ENCODE measurements at places on chromosomes 12 and 14. TPM values are rescaled to one million over a fixed set of nuclear protein-coding genes. Genes with fewer than 3 reads are reported as not detected.

DNA sequence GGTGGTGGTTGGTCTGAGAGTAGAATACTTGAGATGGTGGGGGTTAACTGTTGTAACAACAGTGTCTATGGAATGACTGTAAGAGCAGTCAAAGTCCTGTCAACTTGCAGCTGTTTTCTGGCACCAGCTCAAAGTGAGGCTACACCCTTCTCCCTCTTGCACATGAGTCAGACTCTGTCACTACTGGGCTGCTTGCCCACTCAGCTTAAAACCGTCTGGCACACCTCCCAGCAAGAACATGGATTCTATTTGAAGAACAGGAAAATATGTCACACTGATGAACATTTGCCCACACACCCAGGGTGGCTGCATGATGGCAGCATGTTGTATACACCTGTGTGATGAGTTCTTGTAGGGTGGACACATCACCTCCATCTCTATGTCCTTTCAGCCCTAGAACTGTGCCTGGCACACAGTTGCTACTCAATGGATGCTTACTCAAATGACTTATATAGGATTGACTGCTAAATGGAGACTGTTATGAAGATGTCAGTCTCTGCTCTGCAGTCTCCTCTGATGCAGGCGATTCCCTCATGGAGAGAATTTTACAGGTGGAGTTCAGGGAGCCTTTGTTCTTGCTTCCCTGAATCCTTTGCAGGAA lies 19.3 kb upstream of the SERPINA6 start:
- DNase-seq = peak; percentile 96

- DNase-seq = no peak
These were observed 568 bp upstream of the SIVA1 start for GRCh38 chr14:104752423-104752734.

- no peak for DNase-seq
These were observed 9.3 kb upstream of the C12orf43 start for GRCh38 chr12:121025442-121026226.

DNA sequence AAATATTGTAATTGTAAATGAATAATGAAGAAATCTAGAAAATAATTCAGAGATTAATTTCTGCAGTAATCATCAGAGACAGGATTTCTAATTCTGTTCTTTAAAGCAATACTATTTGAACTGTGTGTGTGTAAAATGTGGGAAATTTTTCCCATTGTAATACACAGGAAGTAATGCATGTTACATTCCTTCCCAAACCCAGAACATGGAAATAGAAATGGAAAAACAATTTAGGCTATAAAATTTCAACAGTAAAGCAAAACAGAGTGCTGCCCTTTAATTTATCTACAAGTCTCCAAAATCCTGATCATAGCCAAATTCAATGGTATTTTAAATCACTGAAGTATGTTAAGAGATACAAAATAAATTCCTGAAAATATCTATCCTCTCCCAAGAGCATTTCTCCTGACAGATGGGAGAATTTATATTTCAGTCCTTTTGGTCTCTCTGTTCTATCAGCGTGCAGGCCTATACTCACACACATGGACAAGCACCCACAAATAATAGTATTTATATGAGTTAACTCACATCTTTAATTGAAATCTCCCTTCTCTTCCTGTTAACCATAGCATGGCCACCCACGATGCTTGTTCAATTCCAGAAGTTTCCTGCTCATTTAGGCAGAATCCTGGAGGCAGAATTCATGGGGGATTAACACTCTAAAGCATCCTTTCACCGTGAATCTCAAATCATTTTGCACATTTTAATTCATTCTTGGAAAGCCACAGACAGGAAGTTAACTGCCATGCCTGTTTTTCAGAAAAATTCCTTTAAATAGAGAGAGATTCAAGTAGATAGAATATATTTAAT lies 1465.4 kb upstream of the FLRT2 start:
- no peak for DNase-seq

DNA sequence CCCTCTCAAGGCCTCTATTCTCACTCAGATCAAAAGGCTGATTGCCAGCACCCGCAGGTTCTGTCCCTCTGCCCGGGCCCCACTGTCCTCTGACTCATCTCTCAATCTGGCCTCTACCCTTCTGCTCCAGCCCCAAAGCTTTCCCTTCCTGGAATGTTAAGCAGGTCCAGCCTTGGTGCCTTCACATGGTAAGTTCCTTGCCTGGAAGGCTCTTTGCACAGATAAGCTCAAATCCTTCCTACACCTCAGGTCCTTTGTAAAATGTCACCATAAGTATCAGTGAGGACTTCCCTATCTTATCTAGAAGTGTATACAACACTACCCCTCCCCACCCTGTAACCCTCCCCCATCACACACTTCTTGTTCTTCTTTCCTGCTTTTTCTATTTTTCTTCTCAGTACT lies 22.2 kb downstream of the LPCAT3 start:
- peak; percentile 75 for DNase-seq

DNA sequence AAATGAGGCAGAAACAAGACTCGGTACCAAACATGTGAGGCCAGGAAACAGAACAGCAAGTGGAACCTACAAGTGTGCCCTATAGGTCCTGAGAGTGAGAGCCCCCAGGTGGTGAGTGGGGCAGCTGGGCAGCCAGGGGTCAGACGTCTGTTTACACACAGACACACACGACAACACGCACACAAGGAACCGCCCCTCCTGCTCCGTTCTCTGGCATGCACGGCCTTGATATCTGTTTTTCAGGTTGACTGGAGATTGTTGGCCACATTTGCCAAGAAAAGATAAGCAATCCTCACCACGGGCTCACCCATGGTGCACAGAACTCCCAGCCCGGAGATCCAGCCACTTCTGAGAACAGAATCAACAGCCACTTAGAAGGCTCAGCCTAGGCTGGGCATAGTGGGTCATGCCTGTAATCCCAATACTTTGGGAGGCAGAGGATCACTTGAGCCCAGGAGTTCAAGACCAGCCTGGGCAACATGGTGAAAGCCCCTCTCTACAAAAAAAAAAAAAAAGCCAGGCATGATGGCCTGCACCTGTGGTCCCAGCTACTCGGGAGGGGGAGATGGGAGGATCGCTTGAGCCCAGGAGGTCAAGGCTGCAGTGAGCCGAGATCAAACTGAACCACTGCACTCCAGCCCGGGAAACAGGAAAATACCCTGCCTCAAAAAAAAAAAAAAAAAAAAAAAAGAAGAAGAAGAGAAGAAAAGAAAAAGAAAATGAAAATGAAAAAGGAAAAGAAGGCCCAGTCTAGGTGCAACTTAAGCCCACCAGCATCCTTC lies 19.4 kb upstream of the EIF5 start:
- DNase-seq = no peak

DNA sequence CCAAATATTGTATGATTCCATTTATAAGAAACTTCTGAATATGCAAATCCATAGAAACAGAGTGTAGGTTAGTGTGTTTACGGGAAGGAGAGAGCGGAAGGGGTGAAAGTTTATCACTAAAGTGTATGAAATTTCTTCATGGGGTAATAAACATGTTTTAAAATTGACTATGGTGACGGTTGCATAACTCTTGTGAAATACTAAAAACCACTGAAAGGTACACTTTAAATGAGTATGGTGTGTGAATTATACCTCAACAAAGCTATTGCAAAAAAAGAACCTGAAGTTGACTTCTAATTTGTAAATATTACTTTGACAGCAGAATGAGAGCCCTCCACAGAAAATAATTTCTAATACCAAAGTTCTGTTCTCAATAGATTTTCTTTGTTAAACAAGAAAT lies 47.1 kb downstream of the ATG2B start:
- no peak for DNase-seq

DNA sequence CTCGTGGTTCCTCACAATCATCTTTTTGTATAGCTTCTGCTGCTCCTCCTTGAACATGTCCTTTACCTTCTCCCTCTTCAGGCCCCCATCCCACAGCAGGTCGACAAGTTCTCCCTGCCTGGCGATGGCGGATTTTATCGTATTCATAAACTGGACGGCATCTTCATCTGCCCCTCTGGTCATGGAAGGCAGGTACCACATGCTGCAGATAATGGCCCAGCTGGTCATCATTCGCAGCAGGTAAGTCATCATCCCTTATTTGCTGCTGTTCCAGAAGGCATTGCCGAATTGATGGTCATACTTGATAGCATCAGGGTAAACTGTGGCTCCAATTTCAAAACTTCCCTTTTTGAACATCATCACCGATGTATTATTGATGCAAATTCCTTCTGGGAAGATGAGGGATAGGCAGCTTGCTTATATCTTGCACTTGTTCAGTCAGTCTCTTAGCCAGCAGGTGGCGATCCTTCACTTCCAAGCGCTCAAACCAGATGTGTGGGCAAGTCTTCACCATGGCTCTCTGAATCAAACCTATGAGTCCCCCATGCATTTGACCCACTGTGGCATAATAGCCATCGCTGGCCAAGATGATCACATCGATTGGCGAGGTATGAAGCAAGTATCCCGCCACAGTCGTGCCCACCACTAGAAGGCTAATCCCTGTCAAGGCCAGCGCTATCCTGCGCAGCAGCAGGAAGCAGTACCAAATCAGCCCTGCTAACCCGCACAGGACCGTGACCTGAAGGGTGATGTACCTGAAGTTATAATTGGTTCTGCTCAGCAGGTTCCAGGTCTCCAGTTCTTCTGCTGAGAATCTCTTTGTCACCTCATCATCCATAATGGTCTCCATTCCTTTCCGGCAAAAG lies 381.5 kb upstream of the STXBP6 start:
- DNase-seq = no peak

- no peak for DNase-seq
These were observed 64.5 kb downstream of the TESC start for GRCh38 chr12:117034701-117035151.

- DNase-seq = no peak
These were observed 25.9 kb downstream of the ACTN1 start for GRCh38 chr14:68953196-68953555.

- DNase-seq = peak; percentile 94
These were observed 5.7 kb upstream of the ATG101 start for GRCh38 chr12:52063981-52064649.

DNA sequence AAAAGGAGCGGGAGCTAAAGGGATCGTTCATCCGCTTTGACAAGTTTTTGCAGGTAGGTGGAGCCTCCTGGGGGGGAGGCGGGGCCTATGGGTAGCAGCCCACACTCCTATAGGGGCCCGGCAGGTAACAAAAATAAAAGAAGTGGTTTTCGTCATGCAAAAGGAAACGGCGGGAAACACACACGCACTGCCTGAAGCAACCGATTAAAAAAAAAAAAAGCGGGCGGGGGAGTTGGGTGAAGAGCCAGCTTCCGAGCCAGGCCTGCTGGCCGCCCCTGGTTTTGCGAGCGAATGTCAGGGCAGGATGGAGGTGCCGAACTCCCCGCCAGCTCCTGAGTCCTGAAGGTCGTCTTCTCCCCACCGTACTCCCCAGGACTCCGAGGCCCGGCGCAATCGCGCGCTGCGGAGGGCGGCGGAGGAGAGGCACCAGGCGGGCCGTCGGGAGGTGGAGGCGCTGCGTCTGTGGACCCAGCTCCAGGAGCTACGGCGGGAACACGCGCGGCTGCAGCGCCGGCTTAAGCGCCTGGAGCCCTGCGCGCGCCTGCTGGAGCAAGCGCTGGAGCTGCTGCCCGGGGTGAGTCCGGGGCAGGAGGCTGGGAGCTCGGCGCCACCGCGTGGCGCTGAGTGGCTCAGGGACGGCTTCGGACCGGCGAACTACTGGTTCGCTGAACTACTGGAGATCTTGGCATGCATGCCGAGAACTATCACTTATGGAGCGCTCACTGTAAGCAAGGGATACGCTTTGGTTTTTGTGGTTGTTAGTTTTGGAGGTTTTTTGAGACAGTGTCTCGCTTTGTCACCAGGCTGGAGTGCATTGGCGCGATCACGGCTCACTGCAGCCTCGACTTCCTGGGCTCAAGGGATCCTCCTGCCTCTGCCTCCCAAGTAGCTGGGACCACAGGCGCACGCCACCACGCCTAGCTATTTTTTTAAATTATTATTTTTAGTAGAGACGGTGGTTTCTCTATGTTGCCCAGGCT lies 3.6 kb downstream of the CFAP73 start:
- peak; percentile 53 for DNase-seq

GRCh38 chr12:54386403-54387113 lies 2.0 kb upstream of the ZNF385A start:
- DNase-seq = no peak

GRCh38 chr12:131827961-131828534 lies at the start of gene MMP17:
MMP17 (plus strand) TSS chr12:131828393; CDS start chr12:131828495, 102 bp downstream.
- DNase-seq = peak; percentile 51

- no peak for DNase-seq
These were observed 354.2 kb downstream of the TMEM121 start for GRCh38 chr14:105880616-105881015.

DNA sequence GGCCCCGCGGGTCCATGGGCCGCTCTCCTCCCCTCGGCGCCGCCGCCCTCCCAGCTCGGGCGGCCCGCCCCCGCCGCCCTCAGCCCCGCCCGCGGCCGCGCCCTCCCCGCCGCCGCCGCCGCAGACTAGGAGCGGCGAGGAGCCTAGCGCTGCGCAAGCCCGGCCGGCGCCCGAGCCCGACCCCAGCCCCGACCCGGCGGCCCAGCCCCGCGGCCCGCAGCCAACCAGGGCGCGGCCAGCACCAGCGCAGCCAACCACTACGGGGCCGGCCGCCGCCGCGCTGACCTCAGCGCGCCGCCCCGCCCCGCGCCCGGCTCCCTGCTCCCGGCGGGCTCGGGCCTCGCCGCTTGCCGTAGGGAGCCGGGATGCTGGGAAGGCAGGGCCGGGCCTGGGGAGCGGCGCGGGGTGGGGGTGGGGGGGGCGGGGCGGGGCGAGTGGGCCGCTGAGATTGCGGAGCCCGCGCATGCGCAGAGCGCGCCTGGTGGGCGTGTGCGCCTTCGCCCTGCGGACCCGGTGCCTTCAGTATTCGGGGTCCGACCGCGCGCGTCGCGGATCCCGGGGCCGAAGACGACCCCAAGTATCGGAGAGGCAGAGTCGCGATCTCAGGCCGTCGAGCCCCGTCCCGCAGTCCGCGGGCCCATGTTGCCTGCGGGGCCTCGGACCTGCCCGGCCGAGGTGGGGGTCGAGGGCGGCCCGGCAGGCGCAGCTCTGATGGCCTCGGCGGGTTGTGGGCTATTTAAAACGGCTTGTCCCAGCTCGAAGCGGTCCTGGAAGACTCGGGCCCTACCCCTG lies at the start of gene CDC42BPB:
CDC42BPB (minus strand) TSS at position 178 of the 792 bp plus-strand sequence. CDS start 376 bp downstream, outside the sequence.
- DNase-seq = peak; percentile 87

GRCh38 chr14:94572637-94573303 lies 8.5 kb upstream of the SERPINA5 start:
- DNase-seq = no peak

GRCh38 chr12:6615802-6616201 lies 8.6 kb upstream of the CHD4 start:
- DNase-seq = no peak

- no peak for DNase-seq
These were observed 739.6 kb upstream of the TBX3 start for GRCh38 chr12:115423546-115423987.

- DNase-seq = no peak
These were observed 118.8 kb downstream of the TSPAN9 start for GRCh38 chr12:3195859-3196483.

The SUSD6 gene
- total RNA-seq = 6.8 TPM

The MIPOL1 gene
- total RNA-seq = 12.4 TPM

The CFAP54 gene
- 1.1 TPM for total RNA-seq

The LALBA gene
- total RNA-seq = not detected

The PIWIL1 gene
- total RNA-seq = not detected

The FOS gene
- total RNA-seq = 5.6 TPM

The ERGIC2 gene
- total RNA-seq = 115 TPM

The FAM181A gene
- not detected for total RNA-seq
